Suprapubic skin (tissue), 4 donors: ENCODE measurements at places on chromosomes 2 and 18. TPM values are rescaled to one million over a fixed set of nuclear protein-coding genes. Genes with fewer than 3 reads are reported as not detected.
A peak's percentile ranks its signal among the peaks of the same experiment; 100 is the strongest.

DNA sequence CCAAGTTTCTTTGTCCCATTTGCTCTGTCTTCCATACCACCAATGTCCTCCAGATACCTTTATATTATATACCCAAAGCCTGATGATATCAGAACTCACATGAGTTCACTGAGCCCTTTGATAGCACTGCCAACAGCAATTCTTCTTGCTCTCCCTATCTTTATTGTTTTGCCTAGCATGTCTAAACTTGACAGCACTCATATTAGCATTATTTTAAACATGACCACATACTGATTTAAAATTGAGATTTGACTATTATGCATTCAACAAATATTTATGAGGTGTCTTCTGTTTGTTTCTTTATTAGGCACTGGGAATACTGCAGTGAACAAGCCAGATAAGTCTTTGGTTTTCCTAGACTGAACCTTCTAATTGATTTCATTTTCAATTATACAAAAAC, 587.3 kb upstream of the GCFC2 start:
- H3K27ac ChIP-seq = no peak overlapping the region
- DNase-seq = no peak

- no peak overlapping the region for H3K4me3 ChIP-seq
- H3K4me1 ChIP-seq = peaks cover 4% of the 10 kb centered on the region
- no peaks in the 10 kb centered on the region for H3K27me3 ChIP-seq
- H3K36me3 ChIP-seq = peaks cover 37% of the 10 kb centered on the region
These were observed 41.6 kb downstream of the GPR155 start for GRCh38 chr2:174445248-174445647.

DNA sequence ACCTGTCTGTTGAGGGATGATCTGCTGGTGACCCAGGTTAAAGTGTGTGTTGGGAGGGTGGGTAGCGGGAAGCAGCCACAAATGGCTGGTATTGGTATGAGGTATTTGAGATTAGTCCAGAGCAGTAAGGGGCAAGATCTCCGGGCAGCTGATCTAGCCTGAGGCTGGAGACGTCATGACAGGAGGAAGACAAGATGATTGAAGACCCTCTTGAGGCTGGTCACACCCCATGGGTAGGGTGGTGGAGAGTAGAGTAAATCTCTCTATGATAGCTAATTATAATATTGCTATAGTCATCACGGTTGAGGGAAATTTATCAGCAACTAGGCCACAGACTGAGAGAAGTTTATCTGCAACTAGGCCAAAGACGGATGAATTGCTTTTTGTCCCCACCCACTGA, 128.5 kb downstream of the CDCA7 start:
- H3K4me3 ChIP-seq = no peak overlapping the region
- H3K27ac ChIP-seq = no peak overlapping the region
- H3K27me3 ChIP-seq = no peaks in the 10 kb centered on the region
- no peaks in the 10 kb centered on the region for H3K36me3 ChIP-seq

DNA sequence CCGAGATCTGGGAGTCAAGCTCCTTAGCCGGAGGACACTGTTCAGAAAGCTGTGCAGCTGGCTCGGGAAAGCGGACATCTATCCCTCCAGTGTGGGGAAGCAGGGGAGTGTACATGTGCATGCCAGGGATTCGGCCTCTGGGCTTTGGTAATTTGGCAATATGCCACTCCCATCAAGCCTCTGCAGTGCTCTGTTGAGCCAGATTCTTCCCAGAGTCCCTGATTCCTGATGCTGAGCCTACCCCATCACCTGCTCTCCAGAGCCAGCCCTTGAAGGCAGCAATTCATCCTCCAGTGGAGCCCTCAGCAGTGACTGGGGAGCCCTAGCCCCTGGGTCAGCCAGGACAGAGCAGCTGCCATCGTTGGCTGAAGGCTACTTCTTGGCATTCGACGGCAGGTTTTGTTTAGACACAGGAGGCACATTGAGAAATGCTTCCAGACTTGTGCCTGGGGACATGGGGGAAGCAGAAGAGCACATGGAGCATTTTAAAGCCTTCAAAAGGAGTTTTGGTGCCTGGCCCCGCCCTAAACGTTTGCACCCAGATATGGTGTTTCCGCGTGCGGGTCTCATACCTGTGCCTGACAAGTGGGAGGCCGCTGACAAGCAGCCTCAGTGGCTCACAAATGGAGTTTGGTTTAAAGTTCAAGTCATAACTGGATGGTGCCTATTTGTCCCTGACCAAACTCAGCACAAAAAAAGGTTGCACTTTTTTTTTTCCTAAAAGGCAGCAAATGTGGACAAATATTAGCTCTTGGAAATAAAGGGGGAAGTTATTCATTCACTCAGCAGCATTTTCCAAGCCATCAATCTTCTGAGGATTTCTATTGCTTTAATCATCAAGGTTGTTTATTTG, 272.8 kb downstream of the CYRIA start:
- H3K27me3 ChIP-seq = no peaks in the 10 kb centered on the region
- no peaks in the 10 kb centered on the region for H3K4me1 ChIP-seq
- no peak for DNase-seq
- no peak overlapping the region for H3K27ac ChIP-seq
- no peak overlapping the region for H3K4me3 ChIP-seq

GRCh38 chr2:88855620-88856408, 164.3 kb downstream of the RPIA start:
- no peak overlapping the region for H3K4me3 ChIP-seq
- no peaks in the 10 kb centered on the region for H3K36me3 ChIP-seq
- H3K4me1 ChIP-seq = no peaks in the 10 kb centered on the region
- no peak overlapping the region for H3K27ac ChIP-seq
- DNase-seq = no peak

DNA sequence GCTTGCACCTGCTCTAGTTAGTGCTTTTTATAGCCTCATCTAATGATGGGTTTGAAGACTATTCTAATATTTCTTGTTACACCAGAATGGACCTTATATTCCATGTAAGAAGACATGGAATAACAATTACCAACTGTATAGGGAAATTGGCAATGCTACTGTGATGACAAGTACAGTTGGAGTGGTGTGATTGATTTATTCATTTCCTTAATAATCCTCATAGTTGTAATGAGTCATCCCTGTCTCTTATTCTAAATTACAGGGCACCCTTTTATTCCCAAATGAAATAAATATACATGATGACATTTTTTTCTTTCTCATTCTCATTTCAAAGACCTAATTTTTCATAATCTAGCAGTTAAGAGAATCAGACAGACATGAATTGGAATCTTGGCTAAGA, 18.3 kb upstream of the TLK1 start:
- H3K27ac ChIP-seq = no peak overlapping the region
- no peak overlapping the region for H3K4me3 ChIP-seq
- no peaks in the 10 kb centered on the region for H3K36me3 ChIP-seq
- no peak for DNase-seq
- no peaks in the 10 kb centered on the region for H3K27me3 ChIP-seq
- H3K4me1 ChIP-seq = peaks cover 11% of the 10 kb centered on the region

DNA sequence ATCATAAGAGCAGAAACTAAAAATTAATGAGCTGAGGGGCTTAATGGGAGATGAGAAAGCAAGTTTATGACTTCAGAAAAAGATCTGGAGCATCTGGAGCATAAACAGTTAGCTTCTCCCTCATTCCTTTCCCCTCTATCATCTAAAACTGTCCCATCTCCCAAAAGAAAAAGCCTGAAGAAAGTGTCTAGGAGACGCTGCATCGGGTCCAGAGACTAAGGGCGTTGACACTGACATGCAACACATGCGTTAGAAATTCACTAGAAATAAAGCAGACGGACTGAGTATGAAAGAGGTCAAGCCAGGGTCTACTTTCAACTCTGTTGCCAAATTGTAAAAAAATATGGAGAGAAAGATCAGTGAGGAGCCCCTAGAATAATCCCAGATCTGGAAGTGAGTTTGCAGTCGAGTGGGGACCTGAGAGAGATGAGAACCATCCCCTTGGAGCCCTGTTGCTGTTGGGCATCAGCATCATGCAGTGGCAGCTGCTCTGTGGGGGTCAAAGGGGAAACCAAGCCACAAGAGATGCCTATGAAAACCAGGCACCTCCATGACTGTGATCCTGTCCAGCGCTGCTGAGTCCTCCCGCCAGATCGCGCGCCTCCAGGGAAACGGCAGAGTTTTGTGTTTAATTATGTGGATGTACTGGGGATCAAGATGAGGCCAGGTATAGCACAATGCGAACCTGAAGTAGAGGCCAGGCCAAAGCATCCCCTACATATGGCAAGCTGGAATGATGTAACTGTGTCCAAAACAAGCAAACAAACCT, 13.9 kb downstream of the ANTXR1 start:
- no peak overlapping the region for H3K27ac ChIP-seq
- DNase-seq = no peak
- H3K4me1 ChIP-seq = peaks cover 15% of the 10 kb centered on the region
- H3K27me3 ChIP-seq = no peaks in the 10 kb centered on the region
- H3K36me3 ChIP-seq = no peaks in the 10 kb centered on the region
- no peak overlapping the region for H3K4me3 ChIP-seq

- H3K27ac ChIP-seq = no peak overlapping the region
- no peak overlapping the region for H3K4me3 ChIP-seq
- H3K4me1 ChIP-seq = no peaks in the 10 kb centered on the region
- H3K27me3 ChIP-seq = no peaks in the 10 kb centered on the region
- H3K36me3 ChIP-seq = no peaks in the 10 kb centered on the region
These were observed 50.4 kb upstream of the SERTAD2 start for GRCh38 chr2:64704161-64704560.

DNA sequence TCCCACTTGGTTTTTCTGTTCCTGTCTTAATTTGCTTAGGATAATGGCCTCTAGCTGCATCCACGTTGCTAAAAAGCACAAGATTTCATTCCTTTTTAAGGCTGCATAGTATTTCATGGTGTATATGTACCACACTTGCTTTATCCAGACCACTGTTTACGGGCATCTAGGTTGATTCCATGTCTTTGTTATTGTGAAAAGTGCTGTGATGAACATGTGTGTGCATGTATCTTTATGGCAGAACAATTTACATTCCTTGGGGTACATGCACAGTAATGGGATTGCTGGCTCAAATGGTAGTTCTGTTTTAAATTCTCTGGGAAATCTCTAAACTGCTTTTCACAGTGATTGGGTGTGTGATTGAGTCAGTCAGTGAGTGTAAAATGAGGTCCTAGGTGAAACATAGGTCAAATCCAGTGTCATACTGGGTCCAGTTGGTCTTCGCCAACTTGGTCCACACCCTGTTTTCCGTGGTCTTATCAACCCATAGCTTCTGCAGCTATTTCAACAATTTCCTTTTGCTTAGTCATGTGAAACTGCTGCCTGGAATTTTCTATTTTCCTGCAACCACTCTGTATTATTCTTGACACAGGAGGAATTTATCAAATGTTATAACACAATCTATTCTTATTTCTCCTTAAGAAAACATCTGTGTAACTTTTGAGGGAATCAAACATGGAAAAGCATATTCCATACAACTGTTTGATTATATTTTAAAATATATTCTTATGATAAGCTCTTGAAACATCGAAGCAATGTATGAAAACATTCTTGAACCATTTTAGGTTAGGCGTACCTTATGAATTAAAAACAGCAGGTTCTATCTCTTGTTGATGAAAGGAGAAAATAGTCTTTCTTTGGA, 82.9 kb downstream of the ADCYAP1 start:
- no peak overlapping the region for H3K4me3 ChIP-seq
- no peaks in the 10 kb centered on the region for H3K4me1 ChIP-seq
- no peaks in the 10 kb centered on the region for H3K36me3 ChIP-seq
- H3K27ac ChIP-seq = no peak overlapping the region

DNA sequence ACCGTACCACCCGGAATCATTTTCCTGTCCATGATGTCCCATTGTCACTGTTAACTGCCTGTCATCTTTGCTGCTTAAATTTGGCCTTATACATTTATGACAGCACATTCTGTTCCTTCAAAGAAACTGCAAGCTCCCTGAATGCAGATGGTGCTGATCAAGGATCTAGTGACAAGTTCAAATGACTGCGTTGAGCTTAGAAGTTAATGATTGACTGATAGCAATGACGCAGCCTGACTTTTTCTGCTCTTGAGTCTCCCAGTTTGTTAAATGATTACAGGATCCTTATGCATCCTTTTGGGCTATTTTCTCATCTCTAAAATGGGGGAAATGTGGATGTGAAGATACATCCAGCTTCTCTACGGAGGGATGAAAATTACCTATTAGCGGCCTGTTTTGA, 159.0 kb downstream of the DCC start:
- DNase-seq = no peak
- no peak overlapping the region for H3K27ac ChIP-seq
- no peaks in the 10 kb centered on the region for H3K4me1 ChIP-seq

GRCh38 chr18:51013259-51013658, 16.8 kb upstream of the SMAD4 start:
- H3K27me3 ChIP-seq = no peaks in the 10 kb centered on the region
- H3K36me3 ChIP-seq = no peaks in the 10 kb centered on the region
- H3K4me3 ChIP-seq = no peak overlapping the region
- DNase-seq = no peak
- no peak overlapping the region for H3K27ac ChIP-seq

DNA sequence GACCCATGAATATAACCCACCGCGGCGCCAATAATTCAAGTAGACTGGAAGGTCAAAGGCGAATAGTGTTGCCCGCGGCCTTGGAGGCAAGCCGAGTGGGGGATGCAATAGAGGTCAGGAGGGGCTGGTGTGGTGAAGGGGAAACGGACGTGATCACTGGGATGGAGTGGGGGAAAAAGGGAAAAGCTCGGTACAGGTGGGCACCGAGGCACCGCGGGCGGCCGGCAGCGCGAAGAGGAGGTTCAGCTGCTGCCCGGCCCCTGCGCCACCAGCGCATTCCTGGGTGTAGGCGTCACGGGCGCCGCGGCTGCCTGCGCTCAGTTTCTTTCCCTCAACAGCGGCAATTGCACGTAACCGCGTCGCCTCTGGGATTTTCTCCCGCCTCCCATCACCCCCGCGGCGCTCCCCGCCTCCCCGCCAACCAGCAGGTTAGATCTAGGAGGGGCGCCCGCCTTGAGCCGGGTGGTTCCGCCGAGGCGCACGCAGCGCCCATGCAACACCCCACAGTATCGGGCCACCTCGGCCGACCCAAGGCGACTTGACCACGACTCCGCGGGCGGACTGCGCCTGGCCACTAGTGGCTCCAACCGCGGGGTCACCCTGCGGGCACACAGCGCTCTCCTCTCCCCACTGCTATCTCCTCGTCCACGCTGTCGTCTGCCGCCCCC, 1.5 kb downstream of the RND3 start:
- H3K4me3 ChIP-seq = peak overlapping the region; percentile 91
- peak overlapping the region; percentile 97 for H3K27ac ChIP-seq
- H3K36me3 ChIP-seq = no peaks in the 10 kb centered on the region
- DNase-seq = peak; percentile 88
- peaks cover 45% of the 10 kb centered on the region for H3K4me1 ChIP-seq

- DNase-seq = peak; percentile 62
- peak overlapping the region; percentile 82 for H3K4me3 ChIP-seq
- no peaks in the 10 kb centered on the region for H3K36me3 ChIP-seq
These were observed 2.3 kb downstream of the IMPA2 start for GRCh38 chr18:11983592-11983991.

DNA sequence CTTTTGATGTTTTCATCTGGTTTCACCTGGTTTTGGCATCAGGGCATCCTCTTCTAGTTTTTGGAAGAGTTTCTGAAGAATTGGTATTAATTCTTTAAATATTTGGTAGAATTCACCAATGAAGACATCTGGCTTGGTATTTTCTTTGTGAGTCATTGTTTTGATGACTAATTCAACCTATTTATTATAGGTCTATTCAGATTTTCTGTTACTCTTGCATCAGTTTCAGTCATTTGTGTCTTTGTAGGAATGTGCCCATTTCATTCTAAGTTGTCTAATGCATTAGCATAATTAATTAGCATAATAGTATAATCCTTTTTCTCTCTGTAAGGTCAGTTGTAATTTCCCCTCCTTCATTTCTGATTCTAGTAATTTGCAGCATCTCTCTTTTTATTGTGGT, 8.0 kb downstream of the GNLY start:
- H3K4me1 ChIP-seq = peaks cover 30% of the 10 kb centered on the region
- no peak overlapping the region for H3K4me3 ChIP-seq
- H3K36me3 ChIP-seq = no peaks in the 10 kb centered on the region
- DNase-seq = no peak

CTAGE1 gene
- not detected for total RNA-seq

BOLL gene
- total RNA-seq = not detected

SLC4A5 gene
- 4.2 TPM for total RNA-seq

C2orf66 gene
- not detected for total RNA-seq

SNX17 gene
- total RNA-seq = 78.1 TPM

SLC9A4 gene
- total RNA-seq = 1.3 TPM
